ENCODE measurements at places on chromosomes 7 and 10.

- no peak for DNase-seq
These were observed 14.3 kb upstream of the TRIM8 start for GRCh38 chr10:102629661-102630614.

DNA sequence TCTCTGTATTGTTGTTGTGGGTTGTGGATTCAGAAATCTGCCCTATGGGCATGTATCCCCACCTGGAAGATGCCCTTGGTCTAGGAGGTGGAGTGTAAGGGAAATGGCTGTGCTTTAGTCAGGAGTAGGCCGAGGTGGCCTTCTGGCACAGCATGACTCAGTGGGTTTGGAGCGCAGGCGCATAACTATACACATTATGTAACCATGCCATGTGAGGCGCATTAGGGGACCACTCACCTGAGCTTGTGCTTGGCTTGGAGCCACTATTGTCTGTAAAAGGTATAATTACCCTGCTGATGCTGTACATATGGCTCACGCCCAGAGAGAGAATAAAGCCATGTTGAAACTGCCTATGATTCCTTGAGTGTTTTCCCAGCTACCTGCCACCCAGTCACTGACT, 20.6 kb upstream of the ADAMTS14 start:
- no peak for DNase-seq

DNA sequence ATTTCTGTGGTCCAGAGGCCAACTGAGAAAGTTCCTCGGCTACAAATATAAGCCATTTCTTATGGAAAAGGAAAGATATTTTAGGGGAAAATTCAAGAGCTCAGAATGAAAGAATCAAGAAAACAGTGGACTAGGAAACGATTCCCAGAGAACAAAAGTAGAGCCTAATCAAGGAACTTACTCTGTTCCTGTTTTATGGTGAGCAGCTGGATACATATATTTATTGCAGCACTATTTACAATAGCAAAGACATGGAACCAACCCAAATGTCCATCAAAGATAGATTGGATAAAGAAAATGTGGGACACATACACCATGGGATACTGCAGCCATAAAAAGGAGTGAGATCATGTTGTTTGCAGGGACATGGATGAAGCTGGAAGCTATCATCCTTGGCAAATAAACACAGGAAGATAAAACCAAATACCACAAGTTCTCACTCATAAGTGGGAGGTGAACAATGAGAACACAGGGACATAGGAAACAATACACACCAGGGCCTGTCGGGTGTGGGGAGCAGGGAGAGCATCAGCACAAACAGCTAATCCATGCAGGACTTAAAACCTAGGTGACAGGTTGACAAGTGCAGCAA, 298.7 kb downstream of the THSD7A start:
- no peak for DNase-seq

DNA sequence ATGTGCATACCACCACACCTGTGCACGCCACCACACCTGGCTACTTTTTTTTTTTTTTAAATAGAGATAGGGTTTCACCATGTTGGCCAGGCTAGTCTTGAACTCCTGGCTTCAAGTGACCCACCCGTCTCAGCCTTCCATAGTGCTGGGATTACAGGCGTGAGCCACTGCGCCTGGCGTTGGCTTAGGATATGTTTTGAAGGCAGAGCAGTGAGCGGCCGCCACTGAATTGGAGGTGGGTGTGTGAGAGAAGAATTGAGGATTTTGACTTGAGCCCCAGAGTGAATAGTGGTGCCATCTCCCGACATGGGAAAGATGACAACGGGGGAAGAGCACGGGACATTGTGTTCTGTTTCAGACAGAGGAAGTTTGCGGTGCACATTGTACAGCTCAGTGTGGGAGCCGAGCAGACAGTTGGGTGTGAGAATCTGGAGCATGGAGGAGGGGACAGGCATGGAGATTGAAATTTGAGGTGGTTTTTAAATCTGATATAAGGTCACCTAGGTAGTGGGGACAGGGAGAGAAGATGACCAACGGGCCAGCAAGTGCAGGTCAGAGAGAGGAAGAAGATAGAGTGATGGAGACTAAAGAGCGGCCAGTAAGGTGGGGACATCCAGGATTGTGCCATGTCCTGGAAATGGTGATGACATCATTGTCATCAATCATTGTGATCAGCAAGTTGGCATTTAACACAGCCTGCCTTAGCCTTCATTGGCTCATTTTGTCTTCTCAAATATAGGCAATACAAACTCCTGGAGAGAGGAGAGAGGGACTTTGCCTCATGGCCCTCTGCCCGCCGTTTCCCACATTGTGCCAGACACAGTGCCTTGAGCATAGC, 35.8 kb downstream of the VWA2 start:
- DNase-seq, result no peak

DNA sequence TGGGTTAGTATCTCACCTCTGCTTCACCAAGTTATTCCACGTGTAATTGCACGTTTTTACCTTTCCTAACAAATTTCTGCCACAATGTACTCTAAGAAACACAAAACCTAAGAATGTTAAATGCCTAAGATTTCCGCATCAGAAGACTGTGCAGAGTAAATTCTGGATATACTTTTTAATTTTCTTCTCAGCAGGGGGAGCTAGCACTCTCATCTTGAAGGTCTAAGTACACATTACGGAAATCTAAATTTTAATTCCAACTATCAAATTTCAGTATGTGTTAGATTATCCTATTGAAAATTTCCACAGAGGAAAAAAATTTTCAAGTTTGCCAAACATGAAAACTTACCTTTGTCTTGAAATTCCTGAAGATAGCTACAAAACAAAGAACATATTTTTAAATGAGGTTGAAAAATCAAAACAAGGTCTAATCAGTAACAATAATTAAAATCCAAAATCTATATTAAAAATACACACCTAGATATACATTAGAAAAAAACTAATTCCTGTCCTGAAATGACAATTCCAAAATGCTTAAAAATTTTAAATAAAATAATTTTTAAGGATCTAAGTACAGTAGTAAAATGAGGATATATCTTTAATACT, 10.5 kb downstream of the SKAP2 start:
- no peak for DNase-seq

DNA sequence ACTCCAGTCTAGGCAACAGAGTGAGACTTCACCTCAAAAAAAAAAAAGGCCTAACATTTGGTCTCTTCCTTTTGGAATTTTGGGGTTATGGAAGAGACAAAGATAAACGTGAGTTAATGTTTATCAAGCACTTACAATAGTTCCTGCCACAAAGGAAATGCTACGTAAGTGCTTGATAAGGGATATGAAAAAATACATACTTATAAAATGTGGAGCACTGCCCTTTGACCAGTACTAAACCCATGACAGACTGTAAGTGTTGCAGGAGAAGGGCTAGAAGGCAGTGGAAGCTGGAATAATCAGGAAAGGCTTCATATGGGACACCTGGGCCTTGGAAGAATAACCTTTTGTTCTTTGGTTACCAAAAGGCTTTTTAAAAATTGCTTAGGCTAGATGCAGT, 25.5 kb downstream of the TMEM248 start:
- DNase-seq, result no peak

- no peak for DNase-seq
These were observed 57.8 kb upstream of the CTBP2 start for GRCh38 chr10:125217990-125218675.

DNA sequence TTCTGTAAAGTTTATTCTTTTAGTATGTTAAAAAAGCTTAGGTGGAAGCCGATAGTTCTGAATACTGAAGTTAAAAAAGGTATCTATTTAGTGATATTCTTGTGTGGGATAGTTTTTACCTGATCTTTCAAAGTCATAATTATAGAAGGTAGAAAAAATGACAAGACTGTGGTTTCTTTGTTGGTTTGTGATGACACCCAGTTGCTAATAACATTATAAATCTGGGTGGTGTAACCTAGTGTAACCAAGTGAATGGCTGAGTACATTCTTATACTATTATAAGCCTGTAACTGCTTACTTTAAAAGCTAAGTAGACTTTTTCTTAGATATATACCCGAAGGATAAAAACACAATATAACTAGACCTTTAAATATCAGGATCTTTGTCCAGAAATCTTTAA, 2.3 kb downstream of the CDK13 start:
- DNase-seq, result no peak

DNA sequence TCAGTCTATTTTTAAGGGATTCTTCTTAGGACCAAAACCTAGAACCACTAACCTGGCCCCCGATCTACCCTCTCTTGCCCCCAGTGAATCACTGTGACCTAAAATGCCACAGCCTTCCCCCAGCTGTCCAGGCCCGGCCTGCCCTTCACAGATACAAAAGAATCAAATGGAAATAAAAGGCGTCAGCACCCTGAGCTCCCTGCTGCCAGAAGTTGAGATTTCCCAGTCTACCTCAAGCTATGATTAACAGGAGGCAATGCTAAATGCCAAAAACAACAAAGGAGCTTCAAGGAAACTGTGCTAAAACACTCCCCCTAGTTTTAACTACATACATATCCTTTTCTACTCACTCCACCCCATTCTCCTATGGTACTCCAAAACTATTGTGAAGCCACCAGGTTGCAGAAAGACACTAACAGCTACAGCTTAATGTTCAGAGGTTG, 67.8 kb downstream of the GSAP start:
- DNase-seq, result no peak
